ENCODE measurements at places on chromosomes 11 and 22. TPM values are rescaled to one million over a fixed set of nuclear protein-coding genes. Genes with fewer than 3 reads are reported as not detected.

Gene RASL10A
- total RNA-seq = 0.44 TPM

Gene CHEK1
- 3.0 TPM for total RNA-seq

Gene PARVA
- 61.9 TPM for total RNA-seq

Gene GRM5
- total RNA-seq = not detected

DNA sequence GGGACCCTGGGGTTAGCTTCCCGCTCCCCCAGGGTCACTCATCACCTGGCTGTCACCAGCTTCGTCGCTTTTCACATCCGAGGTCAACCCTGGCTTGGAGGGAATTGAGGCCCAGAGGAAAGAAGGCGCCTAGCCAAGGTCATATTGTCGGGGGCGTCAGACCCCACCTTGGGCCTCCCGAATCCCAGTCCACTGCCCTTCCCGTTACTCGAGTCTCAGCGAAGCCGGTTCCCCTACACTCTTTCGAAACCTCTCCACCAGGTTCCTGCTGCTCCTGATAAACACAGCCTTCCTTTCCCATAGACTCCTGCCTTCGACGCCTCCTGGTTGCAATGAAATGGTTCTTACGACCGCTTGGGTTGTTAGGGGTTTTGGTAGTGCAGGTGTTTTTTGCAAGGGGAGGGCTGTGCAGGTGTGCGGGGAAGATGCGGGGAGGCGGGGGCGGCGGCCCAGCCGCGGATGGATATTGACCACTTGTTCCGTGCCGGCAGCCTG lies 642 bp downstream of the NAA40 start:
- H3K27me3 ChIP-seq = no peaks in the 10 kb centered on the region
- no peaks in the 10 kb centered on the region for H3K36me3 ChIP-seq
- peak; percentile 32 for DNase-seq
- H3K4me3 ChIP-seq = peak overlapping the region; percentile 52

GRCh38 chr11:130762638-130763037 lies 153.6 kb downstream of the SNX19 start:
- peak; percentile 84 for DNase-seq
- H3K27ac ChIP-seq = no peak overlapping the region
- no peaks in the 10 kb centered on the region for H3K36me3 ChIP-seq
- H3K4me3 ChIP-seq = no peak overlapping the region
- no peaks in the 10 kb centered on the region for H3K4me1 ChIP-seq

DNA sequence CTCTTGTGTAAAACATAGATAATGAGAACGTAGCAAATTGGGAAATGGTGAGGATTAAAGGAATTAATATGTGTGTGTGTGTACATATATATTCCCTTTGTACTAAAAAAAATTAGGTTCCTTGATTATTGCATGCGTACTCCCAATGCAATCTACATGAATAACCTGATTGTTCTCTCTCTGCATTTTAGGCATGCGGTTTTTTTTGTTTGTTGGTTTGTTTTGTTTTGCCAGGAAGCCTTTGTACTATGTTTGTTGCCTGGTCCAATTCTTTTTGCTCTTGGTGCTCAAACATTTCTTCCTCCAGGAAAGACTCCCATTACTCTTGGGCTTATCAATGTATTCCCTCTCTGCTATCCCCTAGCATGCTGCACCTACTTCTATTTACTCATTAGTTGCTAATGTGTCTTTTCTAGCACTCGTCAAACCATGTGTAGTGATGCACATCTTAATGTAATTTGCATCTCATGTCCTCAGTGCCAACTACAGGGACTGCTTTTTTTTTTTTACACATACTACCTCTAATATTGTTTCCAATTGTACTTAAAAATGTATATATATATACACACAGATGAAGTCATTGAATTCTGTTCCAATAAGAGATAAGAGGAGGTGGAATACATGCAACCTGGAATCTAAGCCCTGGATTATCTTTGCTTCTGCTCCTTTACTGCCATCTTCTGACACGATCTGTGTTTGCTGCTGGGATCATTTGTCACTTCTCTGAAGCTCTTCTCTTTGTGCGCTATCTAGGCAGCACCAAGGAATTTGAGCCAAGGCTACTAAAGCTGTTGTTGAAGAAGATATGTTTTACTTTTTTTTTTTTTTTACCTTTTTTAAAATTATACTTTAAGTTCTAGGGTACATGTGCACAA lies 197.2 kb upstream of the ANO3 start:
- H3K4me3 ChIP-seq = no peak overlapping the region
- no peaks in the 10 kb centered on the region for H3K4me1 ChIP-seq
- DNase-seq = no peak
- H3K36me3 ChIP-seq = no peaks in the 10 kb centered on the region

DNA sequence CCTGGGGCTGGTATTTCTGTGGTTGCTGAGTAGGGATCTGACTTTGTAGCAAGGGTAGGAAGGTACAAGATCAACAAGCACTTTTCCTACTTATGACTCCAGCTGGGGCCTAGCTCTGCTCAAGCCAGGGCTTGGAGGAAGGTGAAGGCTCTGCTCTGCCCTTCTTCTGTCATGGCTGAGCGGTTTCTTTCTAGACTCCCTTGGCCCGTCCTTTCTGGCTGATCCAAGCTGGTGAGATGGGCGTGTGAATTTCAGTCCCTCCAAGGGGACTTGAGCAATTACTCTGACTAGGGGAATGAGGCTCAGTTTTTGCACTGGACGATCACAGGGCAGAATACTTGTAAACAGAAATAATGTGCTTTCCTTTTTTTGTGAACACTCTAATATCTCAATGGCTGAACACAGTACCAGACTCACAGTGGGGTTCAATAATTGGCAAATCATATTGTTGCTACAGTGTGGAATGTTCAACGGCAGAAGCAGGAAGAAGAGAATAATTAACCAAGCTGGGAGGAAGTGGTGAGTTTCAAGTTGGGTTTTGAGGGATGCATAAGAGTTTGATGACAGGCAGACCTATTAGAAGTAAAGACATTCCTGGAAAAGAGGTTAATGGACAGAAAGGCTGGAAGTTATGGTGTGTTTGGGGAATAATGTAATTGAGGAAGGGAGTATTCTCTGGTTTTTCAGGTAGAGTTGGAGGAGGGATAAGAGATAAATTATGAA lies 507.6 kb downstream of the MIAT start:
- DNase-seq = no peak
- no peaks in the 10 kb centered on the region for H3K36me3 ChIP-seq
- H3K27ac ChIP-seq = no peak overlapping the region

GRCh38 chr11:6333095-6333494 lies 12.8 kb upstream of the CAVIN3 start:
- no peak overlapping the region for H3K4me3 ChIP-seq
- peaks cover 6% of the 10 kb centered on the region for H3K4me1 ChIP-seq
- H3K27ac ChIP-seq = no peak overlapping the region
- no peak for DNase-seq

GRCh38 chr11:11620921-11621572 lies 758 bp downstream of the GALNT18 start:
- no peaks in the 10 kb centered on the region for H3K36me3 ChIP-seq
- H3K27me3 ChIP-seq = no peaks in the 10 kb centered on the region
- DNase-seq = peak; percentile 77
- H3K4me1 ChIP-seq = no peaks in the 10 kb centered on the region

DNA sequence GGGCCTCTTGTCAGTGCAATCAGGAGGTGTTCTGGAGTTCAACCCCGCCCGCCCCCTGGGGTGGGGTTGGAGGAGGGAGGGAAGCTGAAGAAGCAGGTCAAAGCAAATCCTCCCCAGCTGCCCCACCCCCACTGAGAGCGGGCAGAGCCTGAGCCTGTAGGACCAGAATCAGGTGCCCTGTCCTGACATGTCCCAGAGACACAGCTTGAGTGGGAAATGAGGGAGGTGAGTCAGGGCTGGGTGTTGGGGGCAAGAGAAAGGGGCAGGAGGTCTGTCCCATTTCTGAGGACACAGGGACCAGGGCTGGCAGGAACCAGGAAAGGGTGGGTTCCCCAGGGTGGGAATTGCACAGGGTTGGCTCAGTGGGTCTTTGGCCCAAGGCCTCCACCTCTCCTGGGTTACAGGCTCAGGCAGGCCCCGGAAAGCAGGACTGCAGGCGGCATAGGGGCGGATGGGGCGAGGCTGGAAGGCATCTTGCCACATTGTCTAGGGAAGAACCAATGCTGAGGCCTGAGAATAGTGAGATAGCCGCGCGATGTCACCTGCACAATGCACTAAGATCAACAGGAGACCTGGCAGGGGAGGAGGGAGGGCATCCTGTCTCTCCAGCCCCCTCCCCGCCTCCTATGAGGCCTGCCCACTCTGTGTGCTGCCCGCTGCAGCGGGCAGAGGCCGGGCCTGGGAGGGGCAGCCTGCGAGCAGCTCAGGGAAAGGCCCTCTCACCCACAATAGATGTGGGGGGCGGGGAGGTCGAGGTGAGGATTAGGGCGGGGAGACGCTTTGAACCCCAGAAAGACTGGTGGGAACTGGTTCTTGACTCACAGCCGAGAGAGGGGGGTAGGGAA lies 32.4 kb downstream of the NECTIN1 start:
- H3K4me3 ChIP-seq = no peak overlapping the region
- no peaks in the 10 kb centered on the region for H3K27me3 ChIP-seq
- peaks cover 19% of the 10 kb centered on the region for H3K4me1 ChIP-seq
- DNase-seq = peak; percentile 42
- no peaks in the 10 kb centered on the region for H3K36me3 ChIP-seq
- no peak overlapping the region for H3K27ac ChIP-seq

- DNase-seq = no peak
- H3K27ac ChIP-seq = no peak overlapping the region
- no peaks in the 10 kb centered on the region for H3K36me3 ChIP-seq
- no peaks in the 10 kb centered on the region for H3K27me3 ChIP-seq
- H3K4me1 ChIP-seq = no peaks in the 10 kb centered on the region
Measured at GRCh38 chr11:27485930-27486773, 13.6 kb upstream of the LGR4 start.

- no peaks in the 10 kb centered on the region for H3K27me3 ChIP-seq
- H3K27ac ChIP-seq = no peak overlapping the region
- no peaks in the 10 kb centered on the region for H3K4me1 ChIP-seq
- DNase-seq = peak; percentile 70
Measured at GRCh38 chr22:45887202-45888131, 89.5 kb downstream of the WNT7B start.

DNA sequence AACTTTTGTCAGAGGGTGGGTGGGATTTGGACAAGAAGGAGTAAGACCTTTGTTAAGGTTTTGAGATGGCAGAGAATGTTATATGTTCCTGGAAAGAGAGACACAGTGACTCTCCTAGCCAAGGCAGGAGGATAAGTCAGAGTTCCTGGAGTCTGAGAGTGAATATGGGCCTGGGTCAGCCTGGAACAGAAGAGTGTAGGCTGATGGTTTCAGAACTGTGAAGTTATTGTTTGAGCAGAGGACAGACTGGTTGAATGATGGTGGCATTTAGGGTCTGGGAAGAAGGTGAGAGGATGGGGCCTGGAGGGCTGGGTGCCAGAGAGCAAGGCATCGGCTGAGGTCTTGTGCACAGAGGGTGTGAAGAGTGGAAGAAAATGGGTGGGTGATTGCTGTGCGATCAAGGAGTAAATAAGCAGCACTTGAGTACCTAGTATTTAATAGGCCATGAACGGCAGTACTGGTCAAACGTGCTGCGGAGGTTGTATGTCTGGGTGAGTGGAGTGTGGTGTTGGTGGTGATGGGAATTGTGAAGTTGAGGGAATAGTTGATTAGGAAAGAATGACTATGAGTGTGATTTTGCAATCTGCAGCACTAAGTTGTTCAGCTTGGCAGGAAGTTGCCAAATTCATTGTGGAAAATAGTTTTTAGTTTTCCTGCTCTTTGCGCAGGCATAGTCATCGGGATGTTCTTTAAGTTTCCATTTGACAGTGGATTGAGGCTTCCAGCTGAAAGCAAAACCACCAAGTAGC lies 1.8 kb downstream of the PANX1 start:
- no peak overlapping the region for H3K4me3 ChIP-seq
- no peaks in the 10 kb centered on the region for H3K36me3 ChIP-seq
- DNase-seq = no peak
- H3K27me3 ChIP-seq = no peaks in the 10 kb centered on the region
- H3K4me1 ChIP-seq = peaks cover 4% of the 10 kb centered on the region
- H3K27ac ChIP-seq = peak overlapping the region; percentile 91

DNA sequence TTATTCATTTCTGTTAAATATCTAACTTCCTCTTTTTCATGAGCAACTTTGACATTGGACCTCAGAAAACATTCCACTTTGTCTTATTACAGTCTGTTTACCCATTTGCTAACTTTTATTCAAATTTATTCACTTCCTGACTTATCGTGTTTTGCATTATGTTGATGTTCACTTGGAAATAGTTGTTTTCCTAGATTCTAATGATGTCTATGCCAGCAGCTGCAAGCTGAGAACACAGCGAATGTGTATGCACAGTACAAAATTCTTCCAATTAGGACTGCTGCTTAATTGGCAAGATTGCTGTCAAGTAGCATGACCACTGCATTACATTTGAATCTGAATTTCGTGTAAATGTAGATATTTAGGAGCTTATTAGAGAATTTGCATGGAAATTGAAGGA lies 61.5 kb upstream of the GRIA4 start:
- no peaks in the 10 kb centered on the region for H3K36me3 ChIP-seq
- no peak overlapping the region for H3K4me3 ChIP-seq
- H3K4me1 ChIP-seq = no peaks in the 10 kb centered on the region
- no peak overlapping the region for H3K27ac ChIP-seq
- H3K27me3 ChIP-seq = no peaks in the 10 kb centered on the region

GRCh38 chr22:19386248-19386647 lies 45.3 kb downstream of the HIRA start:
- DNase-seq = no peak
- H3K36me3 ChIP-seq = peaks cover 18% of the 10 kb centered on the region
- H3K4me3 ChIP-seq = no peak overlapping the region
- no peak overlapping the region for H3K27ac ChIP-seq
- no peaks in the 10 kb centered on the region for H3K27me3 ChIP-seq
- no peaks in the 10 kb centered on the region for H3K4me1 ChIP-seq
